ENCODE measurements at places on chromosomes 6 and 20.

- no peak for DNase-seq
These were observed 109.4 kb downstream of the TBXT start for GRCh38 chr6:166058064-166058739.

- DNase-seq, result no peak
These were observed 373.2 kb upstream of the CNR1 start for GRCh38 chr6:88539295-88539764.

GRCh38 chr20:35116258-35116657 lies 23.7 kb upstream of the TRPC4AP start:
- DNase-seq, result no peak

GRCh38 chr6:159695984-159696383 lies 2.9 kb upstream of the SOD2 start:
- DNase-seq, result no peak

DNA sequence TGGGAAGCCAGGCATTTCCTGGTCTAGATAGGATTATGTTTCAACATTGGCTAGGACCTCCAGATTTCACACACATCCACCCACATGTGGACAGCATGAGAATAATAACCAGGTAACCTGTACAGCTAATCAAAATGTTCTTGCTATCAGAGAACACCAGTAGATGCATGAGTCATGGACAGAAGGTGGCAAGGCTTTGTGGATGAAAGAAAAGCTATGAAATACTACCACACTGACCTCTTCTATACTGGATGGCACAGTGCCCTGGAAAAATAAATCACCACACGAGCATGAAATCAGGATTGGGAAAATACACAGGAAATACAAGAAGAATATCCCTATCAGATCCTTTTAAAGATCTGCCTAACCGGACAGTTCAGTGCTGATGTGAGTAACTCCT lies 113.0 kb downstream of the GMDS start:
- DNase-seq, result no peak

- DNase-seq, result no peak
These were observed 171.3 kb downstream of the TPBG start for GRCh38 chr6:82534876-82535275.

DNA sequence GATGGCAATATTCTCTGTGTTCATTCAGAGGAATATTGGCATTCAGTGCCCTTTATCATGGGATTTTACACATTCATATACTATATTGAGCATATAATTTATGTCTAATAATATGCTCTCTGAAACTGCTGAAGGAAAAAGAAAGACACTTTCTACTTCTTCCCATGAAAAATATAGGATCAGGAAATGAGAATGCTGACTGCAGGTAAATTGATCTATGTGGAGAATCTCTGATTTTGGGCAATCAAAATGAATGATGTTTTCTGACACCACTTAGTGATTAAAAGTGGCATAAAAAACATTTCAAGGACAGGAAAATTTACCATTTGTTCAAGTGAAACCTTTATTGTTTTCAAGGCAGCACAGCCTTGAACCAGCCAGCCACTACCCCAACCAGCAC lies 260.1 kb upstream of the STXBP5 start:
- no peak for DNase-seq

- no peak for DNase-seq
These were observed 641 bp downstream of the SF3B5 start for GRCh38 chr6:144094731-144095133.

DNA sequence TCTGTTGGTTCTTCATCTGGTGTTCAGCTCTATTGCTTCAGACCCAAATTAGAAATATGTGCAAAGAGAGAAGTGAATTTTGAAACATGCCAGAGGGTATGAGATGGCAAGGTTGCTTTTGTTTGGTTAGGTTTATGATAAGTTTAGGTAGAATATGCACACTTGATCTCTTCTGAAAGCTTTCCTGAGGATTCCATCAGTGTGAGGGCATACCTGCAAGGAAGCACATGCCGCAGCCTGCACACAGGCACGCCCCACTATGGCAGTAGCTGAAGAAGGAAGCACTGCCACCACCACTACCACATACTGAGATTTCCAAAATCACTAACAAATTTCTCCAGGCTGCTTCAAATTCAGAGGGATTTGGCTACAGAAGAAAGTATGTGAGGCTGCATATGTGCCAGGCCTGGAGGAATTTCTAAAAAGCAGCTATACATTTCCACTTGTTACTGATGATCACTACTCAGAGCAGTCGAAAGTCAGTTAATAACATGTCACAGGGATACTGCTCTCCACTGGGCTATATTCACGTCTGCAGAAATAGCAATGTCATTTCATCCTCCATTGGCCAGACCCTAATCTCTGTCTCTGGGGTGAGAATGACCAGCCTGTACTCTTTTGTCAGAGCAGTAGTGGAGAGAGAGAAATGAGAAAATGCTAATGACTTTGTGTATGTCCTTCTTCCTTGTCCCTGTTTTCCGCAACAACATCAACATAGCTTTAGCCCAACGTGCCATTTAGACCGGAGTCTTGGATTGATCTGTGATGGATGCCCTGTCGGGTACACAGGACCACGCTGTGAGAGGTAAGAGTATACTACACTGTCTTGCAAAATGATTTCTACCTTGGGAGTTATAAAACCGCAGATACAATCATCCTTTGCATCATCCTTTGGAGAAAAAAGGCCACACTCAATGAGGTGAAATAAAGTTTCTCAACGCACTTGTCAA lies 396.7 kb downstream of the LAMA2 start:
- DNase-seq, result no peak

- DNase-seq, result no peak
These were observed 172.0 kb downstream of the KCNQ5 start for GRCh38 chr6:72793641-72794395.

DNA sequence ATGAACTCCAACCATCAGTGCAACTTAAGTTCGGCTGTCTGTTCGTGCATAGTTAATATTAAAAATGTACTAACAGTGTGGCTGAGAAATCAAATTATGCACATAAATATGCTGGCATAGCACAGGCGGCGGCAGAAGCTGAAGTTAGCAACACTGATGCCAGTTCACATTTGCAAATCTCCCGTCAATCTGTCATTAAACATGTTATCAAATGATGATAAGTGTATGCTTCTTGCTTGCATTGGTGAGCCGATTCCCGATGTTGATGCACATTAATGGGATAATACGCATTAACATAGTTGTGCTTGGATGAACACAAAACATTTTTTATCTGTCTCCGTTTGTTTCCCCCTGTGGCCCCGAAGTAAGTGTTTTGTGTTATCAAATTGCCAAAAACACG lies 309.4 kb downstream of the ZNF217 start:
- no peak for DNase-seq

DNA sequence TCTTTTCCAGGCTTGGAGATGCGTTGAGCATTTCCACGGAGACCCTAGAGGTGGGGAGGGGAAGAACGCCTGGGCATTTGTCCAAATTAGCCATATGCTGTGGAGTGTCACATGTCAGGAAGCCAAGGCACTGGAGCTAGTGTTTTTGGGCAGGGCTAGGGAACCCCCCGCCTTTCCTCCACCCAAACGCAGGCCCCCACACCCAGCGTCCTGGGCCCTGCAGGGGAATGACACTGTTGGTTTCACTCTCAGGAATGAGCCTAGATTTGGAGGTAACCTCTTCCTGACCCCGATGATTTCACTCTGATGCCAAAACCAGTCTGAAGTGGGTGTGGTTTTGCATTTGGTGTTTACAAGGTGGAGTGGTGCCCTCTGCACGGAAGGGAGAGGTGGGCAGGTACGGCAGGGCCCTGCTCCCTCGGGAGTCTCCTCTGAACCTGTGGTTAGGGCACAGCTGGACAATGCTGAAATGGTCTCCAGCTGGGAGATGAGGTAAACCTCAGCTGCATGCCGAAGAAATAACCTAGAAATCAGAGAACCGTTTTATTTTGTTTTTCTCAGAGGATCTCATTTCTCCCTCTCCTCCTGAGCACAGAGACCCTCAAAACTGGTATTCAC lies 29.5 kb downstream of the MTHFD1L start:
- DNase-seq, result no peak

GRCh38 chr6:46219661-46220060 lies 48.9 kb upstream of the ENPP5 start:
- no peak for DNase-seq

DNA sequence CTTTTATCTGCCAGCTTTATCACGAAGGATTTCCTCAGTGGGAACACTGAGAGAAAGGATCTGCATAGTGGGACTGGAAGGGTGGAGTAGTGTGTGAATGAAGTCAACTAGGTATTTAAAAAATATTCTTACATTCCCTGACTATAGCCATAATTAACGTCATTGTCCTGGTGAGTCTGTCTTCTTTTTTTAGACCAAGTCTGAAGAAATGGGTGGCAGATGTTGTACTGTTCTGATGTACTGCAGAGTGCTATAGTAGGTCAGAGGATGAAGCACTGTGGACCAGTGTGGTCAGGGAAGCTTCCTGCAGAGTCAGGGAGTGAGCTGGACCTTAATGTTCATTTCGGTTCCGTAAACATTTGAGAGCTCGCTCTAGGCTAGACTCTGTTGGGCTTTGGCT lies 11.9 kb downstream of the TULP4 start:
- DNase-seq, result no peak

DNA sequence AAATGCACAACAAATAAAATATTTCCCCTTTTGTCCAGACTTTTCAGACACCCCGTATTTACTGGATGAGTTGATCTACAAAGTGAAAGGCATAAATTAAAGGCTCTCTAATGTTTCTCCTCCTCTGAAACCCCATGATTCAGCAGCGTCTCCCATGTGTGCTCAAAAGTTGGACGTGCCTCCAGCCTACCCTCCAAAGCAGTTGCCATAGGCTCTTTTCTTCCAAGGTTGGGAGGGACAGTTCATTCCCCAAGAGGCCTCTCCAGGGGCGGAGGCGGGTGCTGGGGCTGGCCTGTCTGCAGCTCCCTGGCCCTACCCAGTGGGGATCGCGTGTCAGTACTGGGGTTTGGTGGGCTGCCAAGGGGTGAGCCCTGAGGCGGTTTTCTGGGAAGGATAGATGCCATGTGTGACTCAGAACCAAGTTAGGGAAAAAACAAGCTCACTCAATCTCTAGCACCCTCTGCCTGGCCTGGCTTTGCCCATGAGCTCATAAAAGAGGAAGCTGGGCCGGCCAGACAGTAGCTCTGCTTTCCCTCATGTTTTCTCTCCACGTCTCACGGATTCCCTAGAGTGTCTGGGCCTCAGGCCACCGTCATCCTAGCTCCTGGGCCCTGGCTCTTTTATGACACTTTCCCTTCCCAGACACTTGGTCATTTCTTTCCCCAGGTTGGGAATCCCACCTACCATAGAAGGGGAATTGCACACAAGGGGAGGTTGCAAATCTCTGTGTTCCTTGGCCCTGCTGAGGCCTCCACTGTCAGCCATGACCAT lies 8.0 kb upstream of the IER3 start:
- no peak for DNase-seq

DNA sequence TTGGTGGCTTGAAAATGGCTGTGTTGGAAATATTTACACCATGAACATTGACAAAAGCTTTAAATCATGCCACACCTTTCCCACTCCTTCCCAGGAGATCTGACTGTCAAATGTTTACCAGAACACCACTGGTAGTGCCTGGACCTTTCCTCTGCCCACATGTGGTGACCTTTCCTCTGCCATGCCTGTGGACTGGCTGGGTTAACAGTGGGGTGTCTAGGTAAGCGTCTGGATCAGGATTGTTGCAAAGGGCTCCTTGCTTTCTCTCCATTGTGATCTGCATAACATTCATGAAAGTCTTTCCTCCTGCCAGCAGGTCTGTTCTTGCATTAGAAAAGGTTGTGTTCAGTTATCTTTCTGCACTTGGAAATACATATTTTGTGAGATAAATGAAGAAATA lies 572.7 kb downstream of the DHX35 start:
- no peak for DNase-seq

- no peak for DNase-seq
These were observed at the start of gene MOCS1 for GRCh38 chr6:39934131-39934757. MOCS1 (minus strand) TSS chr6:39934462; CDS start chr6:39934417, 45 bp downstream.

- no peak for DNase-seq
These were observed 35.1 kb upstream of the BTN3A2 start for GRCh38 chr6:26329763-26330511.

- DNase-seq, result no peak
These were observed 16.8 kb downstream of the MRAP2 start for GRCh38 chr6:84050408-84050807.

GRCh38 chr6:69915346-69915745 lies 49.0 kb downstream of the COL19A1 start:
- DNase-seq, result no peak

GRCh38 chr20:64161356-64162238 lies 2.7 kb upstream of the MYT1 start:
- DNase-seq, result no peak

DNA sequence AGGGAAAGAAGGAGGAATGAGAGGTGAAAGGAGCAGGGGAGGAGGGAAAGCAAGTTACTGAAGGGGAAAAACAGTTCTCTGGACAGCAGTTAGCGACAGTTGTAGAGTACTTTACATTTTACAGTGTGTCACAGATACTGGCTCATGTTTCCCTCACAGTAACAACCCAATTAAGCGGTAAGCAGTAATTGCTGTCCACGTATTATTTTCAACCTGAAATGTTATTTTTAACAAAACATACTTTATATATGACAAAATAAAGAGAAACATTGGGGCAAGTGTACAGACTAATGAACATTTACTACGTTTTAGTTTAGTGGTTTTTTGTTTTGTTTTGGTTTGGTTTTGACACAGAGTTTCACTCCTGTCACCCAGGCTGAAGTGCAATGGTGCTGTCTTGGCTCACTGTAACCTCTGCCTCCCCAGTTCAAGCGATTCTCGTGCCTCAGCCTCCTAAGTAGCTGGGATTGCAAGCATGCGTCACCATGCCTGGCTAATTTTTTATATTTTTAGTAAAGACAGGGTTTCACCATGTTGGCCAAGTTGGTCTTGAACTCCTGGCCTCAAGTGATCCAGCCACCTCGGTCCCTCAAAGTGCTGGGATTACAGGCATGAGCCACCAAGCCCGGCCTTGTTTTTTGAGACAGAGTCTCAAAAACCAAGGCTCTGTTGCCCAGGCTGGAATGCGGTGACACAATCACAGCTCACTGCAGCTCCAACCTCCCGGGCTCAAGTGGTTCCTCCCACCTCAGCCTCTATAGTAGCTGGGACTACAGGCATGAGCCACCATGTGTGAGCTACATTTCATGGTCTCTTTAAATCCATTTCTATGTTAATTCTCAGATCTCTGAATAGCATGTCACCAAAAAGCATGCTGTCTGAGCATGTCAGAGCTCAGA lies 22.6 kb upstream of the BTN3A2 start:
- no peak for DNase-seq

All from T-helper 2 cell (primary cell).